ENCODE measurements at places on chromosomes 11 and 22.

DNA sequence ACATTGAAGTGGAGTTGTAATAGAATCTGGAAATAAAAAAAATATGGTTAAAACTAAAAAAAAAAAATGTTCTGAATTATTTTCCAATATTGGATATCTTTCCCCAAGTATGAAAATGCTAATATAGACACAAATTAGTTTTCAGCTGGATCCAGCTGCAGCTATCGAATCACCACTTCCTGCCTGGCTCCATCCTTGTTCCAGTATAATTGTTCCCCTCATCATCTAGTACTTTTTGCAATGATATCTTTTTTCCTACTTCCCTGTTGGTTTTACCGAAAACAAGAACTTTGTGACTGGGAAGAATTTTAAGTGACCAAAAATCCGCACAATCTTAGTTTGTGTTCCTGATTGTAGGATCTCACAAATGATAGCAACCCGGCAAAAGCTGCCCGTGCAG lies 9.4 kb downstream of the OR4D9 start:
- DNase-seq = no peak

- no peak for DNase-seq
Measured at GRCh38 chr22:42300259-42301076, 30.0 kb upstream of the TCF20 start.

- DNase-seq = no peak
Measured at GRCh38 chr11:115085461-115086210, 407.3 kb downstream of the NXPE2 start.

- DNase-seq = no peak
Measured at GRCh38 chr11:109821511-109821910, 271.7 kb upstream of the ZC3H12C start.

- DNase-seq = no peak
Measured at GRCh38 chr11:78952890-78953289, 378.2 kb upstream of the NARS2 start.

- no peak for DNase-seq
Measured at GRCh38 chr11:35115688-35116030, 23.3 kb upstream of the CD44 start.

GRCh38 chr11:72738199-72739141 lies 13.7 kb downstream of the ARAP1 start:
- peak; percentile 82 for DNase-seq

- no peak for DNase-seq
Measured at GRCh38 chr11:69126286-69126685, 29.4 kb upstream of the SMIM38 start.

DNA sequence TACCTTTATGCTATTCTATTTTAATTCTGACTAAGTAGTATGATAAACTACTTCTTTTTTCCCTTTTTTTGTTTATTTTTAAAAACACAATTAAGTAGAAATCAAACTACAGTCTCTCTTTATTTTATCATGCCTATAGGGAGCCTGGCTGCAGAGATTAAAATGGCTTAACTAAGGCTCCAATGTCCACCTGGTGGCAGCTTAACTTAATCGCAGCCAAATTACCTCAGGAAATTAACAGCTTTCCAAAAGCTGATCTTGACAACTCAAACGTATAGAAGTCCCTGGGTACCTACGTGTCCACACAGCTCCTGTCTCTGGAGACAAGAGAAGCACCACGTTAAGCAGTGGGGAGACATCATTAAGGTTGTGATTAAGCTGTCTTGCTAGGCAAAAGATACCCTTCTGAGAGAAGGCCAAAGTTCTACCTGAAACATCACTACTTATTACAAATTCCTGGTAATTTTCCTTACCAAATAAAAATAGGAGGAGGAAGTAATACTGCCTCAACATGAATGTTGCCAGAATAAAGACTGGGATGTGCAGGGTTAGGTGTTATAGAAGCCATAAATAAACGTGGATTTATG lies 63.2 kb upstream of the SNX19 start:
- peak; percentile 5 for DNase-seq

DNA sequence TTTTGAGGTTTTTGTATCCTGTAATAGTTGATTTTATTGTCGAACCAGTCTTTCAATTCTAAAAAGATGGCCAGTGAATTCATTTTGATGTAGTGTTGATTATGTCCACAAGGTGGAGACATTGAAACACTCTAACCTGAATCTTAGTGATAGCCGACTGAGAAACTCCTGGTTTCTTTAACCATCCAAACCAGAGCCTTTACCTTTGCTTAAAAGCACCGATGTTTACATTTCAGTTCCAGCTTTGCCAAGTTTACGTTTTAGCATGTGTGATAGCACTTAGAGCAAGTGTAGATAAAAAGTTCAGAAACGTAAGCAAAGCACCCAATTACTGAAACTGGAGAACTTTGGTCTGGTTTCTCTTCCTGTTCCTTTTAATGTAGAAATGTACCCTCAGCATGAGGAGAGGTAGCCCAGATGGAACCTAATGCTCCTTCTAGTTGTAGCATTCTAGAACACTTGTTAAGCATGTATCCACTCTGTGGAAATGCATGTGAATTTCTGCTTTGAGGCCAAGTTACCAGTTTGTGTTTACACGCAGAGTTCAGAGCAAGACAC lies 208.6 kb downstream of the DBX1 start:
- DNase-seq = peak; percentile 50
